ENCODE measurements at places on chromosomes 4 and X. TPM values are rescaled to one million over a fixed set of nuclear protein-coding genes. Genes with fewer than 3 reads are reported as not detected.

Gene MAGEA11
- not detected for total RNA-seq

Gene KIAA1210
- total RNA-seq, result not detected

Gene GPR50
- not detected for total RNA-seq

Gene PNMA5
- 0.33 TPM for total RNA-seq

DNA sequence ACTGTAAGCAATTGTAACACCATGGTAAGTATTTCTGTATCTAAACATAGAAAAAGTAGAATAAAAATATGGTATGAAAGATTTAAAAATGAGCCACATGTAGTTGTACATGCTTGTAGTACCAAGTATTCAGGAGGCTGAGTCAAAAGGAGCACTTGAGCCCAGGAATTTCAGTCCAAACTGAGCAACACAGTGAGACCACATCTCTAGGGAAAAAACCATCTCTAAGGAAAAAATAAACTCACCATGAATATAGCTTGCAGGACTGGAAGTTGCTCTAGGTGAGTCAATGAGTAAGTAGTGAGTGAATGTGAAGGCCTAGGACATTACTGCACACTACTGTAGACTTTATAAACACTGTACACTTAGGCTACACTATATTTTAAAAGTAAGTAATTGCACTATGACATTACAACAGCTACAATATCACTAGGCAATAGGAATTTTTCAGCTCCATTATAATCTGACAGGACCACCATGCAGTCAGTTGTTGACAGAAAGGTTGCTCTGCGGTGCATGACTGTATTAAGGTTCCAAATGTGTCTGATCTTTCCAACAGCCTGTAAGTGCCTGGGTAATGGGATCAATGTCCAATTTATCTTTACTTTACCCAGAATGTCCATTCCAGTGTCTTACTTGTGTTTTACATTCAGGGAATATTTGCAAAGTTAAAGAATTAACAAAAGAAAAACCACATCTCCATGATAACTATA is 28.9 kb upstream of the LRBA start:
- DNase-seq, result no peak

- no peak for DNase-seq
These were observed 688.6 kb downstream of the SH3BGRL start for GRCh38 chrX:81890521-81890920.

GRCh38 chr4:114386637-114387233 is 211.9 kb upstream of the UGT8 start:
- DNase-seq, result no peak

DNA sequence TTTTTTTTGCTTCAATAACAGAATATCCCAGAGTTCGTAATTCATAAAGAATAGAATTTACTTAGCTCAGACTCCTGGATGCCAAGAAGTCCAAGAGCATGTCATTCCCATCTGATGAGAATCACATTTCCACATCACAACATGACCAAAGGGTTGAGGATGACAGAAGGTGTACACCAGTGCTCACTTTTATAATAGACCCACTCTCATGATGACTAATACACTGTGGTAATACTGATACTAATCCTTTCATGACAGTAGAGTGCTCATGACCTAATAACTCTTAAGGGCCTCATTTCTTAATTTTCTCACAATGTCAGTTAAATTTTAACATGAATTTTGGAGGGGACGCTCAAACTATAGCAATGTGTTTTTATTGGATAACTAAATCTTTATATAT is 69.2 kb downstream of the ZNF732 start:
- no peak for DNase-seq

GRCh38 chr4:138184886-138185285 is 57.3 kb downstream of the SLC7A11 start:
- no peak for DNase-seq
